NCI-H1417 treated with DMSO at 0.1 percent for 48 hours (cell line): ENCODE measurements at places on chromosomes 3 and 15.

DNA sequence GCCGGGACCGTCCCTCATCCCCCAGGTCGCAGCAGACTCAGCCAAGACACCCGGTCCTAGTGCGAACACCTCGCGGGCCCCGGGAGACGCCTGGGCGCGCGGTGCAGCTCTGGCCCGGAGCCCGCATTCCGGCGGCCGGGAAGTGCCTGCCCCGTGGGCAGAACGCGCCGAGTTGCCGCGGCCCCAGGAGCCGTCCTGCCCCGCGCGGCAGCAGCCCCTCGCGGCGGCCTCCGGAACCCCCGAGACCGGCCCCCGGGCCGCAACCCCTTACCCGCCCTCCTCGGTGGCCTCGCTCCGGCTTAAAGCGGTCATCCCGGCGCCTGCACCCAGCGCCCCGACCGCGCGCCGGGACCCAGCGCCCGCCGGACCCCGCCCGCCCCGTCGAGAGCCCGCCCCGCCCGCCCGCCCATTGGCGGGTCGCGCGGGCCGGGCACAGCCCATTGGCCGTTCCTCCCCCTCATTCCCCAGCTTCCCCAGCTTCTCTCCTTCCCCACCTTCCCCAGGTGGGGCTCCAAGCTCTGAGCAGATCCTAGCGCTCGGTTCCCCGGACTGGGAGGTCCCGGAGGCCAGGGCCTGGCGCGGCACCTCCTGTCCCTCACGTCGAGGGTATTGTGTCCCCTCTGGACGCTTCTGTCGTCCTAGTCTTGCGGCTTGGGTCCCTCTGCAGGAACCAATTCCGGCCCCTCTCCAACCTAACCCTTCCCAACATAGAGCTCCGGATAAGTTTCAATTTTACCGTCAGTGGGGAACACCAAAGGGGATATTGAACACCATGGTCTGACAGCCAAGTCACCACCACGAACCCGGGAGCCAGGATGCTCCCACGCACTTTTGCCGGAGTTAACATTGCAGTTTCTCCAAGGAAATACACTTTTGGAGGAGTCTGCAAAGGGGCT lies at the start of gene GRAMD2A:
Gene GRAMD2A (minus strand): TSS at position 328 of the 896 bp plus-strand sequence.
- DNase-seq, result no peak

- DNase-seq, result no peak
Measured at GRCh38 chr3:108713816-108714215, 43.4 kb downstream of the RETNLB start.

- no peak for DNase-seq
Measured at GRCh38 chr3:174337227-174337626, 521.9 kb upstream of the NAALADL2 start.

- DNase-seq, result no peak
Measured at GRCh38 chr15:71773206-71773859, 37.0 kb upstream of the NR2E3 start.

- DNase-seq, result no peak
Measured at GRCh38 chr3:124048967-124049798, 57.3 kb upstream of the ROPN1 start.

GRCh38 chr3:78911394-78911793 lies 856.4 kb downstream of the ROBO1 start:
- DNase-seq, result no peak

GRCh38 chr3:53140847-53141845 lies 10.9 kb upstream of the RFT1 start:
- no peak for DNase-seq

DNA sequence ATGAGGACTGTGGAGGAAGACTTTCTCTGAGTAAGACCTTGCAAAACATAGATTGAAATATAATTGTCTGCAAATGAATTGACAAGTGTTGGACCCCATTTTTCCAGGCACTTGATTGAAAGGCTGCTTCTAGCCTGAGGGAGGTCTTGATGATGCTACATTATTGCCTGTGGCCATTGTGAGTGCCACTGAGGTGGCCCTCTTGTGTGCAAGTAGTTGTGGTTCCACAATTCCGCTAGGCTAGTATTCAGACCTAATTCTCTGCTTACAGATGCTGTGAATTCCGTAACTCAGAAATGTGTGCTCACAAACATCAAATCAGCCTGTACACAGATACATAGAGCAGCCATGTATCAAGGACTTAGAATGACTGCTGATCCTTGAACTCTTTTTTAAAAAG lies 34.7 kb downstream of the FNDC3B start:
- DNase-seq, result no peak

- DNase-seq, result no peak
Measured at GRCh38 chr3:420584-420983, 224.0 kb downstream of the CHL1 start.

DNA sequence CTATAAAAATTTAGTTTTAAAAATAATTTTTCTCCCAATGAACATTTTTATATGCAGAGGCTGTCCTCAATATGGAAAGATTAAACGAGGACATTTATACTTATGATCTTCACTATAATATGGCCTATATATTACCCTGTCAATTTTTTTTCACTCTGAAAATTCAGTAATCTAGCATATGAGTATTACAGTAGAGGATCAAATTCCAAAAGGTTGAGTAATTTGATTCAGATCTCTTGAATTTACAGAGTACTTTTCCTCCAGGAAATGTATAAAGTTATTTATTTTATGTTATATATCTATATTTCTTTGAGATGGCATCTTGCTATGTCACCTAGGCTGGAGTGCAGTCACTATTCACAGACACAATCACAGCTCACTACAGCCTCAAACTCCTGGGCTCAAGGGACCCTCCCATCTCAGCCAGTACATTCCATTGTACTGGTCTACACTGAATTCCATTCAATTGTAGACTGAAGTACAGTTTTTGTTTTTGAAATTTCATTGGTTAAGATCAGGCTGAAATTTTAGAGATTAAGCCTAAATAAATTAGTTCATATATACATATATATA lies 16.3 kb upstream of the TRPM7 start:
- no peak for DNase-seq

GRCh38 chr15:98312913-98313312 lies 335.4 kb upstream of the IGF1R start:
- DNase-seq, result no peak

GRCh38 chr3:46566040-46566641 lies at the start of gene LRRC2:
Gene LRRC2, minus strand, starts transcription at chr3:46566302. Its CDS starts 14,711 bp downstream, at chr3:46551591.
- DNase-seq, result no peak

GRCh38 chr3:71050538-71051258 lies 532.8 kb downstream of the FOXP1 start:
- no peak for DNase-seq

GRCh38 chr3:110318108-110318507 lies 753.5 kb upstream of the NECTIN3 start:
- no peak for DNase-seq

DNA sequence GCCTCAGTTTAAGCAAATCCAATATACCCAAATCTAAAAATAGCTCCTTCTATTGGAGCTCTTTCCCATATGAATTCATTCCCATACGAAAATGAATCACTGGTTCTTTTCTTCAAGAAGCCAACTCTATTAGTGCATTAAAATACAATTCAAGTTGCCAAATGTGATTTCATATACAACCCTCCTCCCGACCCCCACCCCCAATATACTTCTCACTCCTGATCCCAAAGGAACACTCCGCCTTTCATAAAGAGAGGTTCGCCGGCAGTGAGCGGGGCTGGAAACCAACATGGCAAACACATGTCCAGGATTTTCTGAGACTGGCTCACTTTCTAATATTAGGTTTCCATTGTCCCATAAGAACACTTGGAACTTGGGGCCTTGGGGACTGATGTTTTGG lies 48.5 kb downstream of the MAGEF1 start:
- no peak for DNase-seq

DNA sequence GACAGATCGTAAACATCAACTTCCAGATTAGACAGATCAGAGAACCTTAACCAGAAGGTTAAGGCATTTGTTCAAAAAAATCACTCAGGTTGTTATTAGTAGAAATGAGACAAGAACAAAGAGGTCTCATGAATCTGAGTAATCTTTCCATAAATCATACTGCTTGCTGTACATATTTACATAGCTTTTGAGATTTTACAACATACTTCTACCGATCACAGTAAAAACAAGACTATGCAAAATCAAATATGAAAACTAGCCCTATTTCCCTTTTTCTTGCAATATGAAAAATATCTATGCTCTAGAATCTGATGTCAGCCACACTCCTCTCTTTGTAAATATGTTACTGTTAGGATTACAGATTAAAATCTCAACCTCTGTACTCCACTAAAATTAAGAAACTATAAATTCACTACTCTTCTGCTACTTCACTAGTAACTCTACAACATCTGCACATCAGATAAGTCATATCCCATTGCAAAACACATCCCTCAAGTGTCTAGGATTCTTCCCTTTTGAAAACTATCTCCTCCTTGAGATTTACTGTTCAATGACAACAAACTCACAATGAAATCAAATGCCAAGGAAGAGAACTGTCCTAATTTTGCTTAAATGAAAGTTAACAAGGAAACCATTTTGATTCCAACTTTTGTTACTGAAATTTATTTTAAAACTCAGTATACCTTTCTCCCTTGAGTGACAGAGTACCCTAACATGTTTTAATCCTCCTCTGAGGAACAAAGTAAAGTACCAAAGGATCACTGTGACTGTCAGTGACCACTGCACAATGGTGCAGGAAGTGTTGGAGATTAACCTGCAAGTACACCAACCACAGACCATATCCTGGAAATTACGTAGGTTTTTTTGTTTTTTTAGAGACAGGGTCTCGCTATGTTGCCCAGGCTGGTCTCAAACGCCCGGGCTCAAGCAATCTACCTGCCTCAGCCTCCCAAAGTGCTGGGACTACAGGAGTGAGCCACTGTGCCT lies 12.8 kb downstream of the DCUN1D1 start:
- DNase-seq, result no peak

- DNase-seq, result no peak
Measured at GRCh38 chr3:66394019-66394752, 106.6 kb downstream of the LRIG1 start.

DNA sequence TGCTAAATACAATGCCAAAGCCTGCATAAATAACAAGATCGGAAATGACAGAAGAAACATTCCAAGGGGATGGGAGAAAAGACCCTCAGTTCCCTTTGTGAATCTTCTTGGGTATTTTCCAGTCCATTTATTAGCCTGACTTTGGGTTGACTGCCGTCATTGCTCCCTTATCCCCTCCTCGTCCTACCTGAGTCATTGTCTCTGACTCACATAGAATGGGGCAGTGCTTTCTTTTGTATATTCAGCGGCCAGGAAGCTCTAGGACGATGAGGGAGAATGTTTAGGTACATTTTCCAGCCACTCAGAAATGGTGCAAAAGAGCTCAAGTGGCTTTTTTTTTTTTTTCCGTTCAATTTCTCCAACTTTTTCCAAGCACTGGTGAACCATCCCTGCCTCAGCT lies 71.6 kb downstream of the KAT2B start:
- DNase-seq, result no peak

DNA sequence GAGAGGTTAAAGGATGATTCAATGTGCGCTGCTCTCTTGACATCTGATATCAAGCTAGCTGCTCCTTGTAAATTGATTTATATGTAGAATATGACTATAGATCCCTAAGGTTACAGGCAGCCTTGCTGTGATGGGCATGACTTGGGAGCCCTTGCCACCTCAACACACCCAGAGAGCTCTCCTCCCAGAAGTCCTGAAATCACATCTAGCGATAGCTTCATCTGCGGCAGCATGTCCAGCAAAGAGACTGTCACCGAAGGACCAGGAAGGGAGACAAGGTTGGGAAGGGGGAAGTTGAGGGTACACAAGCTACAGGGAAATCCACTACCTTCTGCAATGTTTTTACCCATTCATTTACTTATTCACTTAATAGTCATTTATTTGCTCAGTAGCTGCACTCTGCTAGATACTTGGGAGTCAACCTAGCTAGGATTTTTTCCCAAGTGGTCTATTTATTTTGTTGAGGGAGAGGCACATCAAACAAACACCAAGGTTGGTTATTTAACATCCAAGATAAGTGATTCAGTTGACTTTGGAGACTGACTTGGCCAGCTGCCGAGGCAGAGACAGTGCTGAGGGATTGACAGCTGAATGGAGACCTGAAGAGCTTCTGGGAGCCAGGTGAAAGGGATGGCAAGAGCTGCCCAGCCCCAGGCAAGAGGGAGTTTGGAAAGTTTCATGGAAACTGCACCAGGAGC lies 205.8 kb upstream of the IL12A start:
- DNase-seq, result peak; percentile 20

- peak; percentile 39 for DNase-seq
Measured at GRCh38 chr15:29522373-29523276, 253.0 kb upstream of the NSMCE3 start.

GRCh38 chr15:78087951-78088772 lies 4.2 kb upstream of the SH2D7 start:
- DNase-seq, result no peak

- no peak for DNase-seq
Measured at GRCh38 chr15:31298707-31299172, 27.9 kb upstream of the KLF13 start.

- no peak for DNase-seq
Measured at GRCh38 chr3:100129941-100130340, 15.6 kb upstream of the FILIP1L start.

GRCh38 chr3:184908859-184909258 lies 96.9 kb downstream of the VPS8 start:
- DNase-seq, result no peak

- DNase-seq, result no peak
Measured at GRCh38 chr15:89847101-89847500, 32.4 kb upstream of the ANPEP start.

DNA sequence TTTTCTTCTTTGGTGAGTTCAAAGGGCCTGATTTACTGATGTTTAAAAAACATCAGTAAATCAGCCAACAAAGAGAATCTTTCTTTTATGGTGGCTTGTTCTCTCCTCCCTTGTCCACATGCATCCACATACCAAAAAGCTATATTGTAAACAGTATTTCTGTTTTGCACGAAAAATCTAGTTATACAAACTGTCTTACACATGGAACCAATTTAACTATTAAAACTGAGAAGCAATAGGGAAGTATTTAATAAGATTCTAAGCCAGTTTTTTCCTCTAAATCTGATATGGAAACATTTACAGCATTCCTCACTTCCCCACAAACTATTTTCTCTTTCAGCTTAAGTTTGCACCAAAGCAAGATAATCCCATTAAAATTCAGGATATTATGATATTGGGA lies 110.8 kb upstream of the ICE2 start:
- no peak for DNase-seq

DNA sequence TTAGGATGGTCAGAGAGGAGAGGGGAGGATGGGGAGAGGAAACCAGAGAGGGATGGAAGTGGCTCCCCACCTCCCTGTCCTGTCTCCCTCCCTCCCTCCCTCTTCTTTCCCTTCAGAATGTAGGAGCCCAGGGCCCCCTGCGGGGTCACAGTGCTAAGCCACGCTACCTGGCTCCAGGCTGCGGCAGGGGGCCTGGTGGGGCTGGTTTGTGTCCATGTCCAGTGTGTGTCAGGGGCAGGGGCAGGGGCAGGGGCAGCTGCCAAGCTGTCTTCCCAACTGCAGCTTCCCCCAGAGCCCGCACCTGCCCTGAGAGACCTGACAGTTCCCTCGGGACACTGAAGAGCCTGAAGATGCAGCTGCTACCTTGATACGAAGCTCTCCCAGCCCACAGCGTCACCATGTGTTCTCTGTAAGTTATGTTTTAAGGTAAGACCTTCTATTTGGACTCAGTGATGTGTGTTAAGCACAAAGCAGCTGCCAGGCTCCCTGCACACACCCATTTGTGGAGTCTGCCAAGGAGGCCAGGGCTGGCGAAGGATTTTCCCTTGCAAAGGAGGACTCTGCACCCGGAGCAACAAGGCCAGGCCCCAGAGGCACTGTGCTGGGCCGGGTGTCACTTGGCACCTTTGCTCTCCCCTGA lies 121.8 kb upstream of the SMAD3 start:
- DNase-seq, result no peak
